ENCODE measurements at places on chromosomes 1 and 21.

- DNase-seq: no peak
Measured at GRCh38 chr21:29302359-29302875, 3.7 kb downstream of the BACH1 start.

GRCh38 chr1:229171934-229172333, 99.0 kb upstream of the RAB4A start:
- DNase-seq: no peak

GRCh38 chr1:92515796-92516201, 29.1 kb upstream of the GFI1 start:
- DNase-seq: no peak

DNA sequence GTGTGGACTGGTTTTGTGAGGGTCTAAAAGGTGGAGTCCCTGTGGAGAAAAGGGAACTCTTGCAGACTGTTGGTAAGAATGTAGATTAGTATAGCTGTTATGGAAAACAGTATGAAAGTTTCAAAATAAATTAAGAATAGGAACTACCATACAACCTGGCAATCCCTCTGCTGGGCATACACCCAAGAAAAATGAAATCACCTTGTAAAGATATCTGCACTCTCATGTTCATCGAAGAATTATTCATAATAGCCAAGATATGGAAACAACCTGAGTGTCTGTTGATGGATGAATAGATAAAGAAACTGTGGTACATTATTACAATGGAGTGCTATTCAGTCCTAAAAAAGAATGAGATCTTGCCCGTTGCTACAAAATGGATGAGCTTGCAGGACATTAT, 109.6 kb downstream of the TBX19 start:
- no peak for DNase-seq

GRCh38 chr1:192485692-192486436, 89.7 kb upstream of the RGS1 start:
- no peak for DNase-seq

- no peak for DNase-seq
Measured at GRCh38 chr1:39671433-39671792, 494 bp downstream of the NT5C1A start.

- no peak for DNase-seq
Measured at GRCh38 chr1:44244986-44245385, 31.7 kb downstream of the DMAP1 start.

GRCh38 chr21:44421901-44422840, 33.1 kb upstream of the LRRC3 start:
- DNase-seq: no peak

DNA sequence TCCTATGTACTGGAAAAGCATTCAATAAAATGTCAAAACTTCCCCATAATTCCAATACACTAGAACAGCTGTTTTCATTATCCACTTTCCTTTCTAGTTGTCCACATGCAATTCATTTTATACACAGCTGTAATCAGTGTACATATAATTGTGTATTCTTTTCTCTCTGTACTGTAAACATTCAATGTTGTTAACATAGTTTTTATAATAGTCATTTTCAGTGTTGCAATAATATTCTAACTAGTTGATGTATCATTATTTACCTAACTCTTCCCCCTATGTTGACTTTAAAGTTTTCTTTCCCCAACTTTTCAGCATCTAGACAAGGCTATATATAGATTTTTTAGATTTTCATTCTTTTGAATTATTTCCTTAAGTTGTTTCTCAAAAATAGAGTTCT, 44.4 kb downstream of the DIPK1A start:
- DNase-seq: no peak

- no peak for DNase-seq
Measured at GRCh38 chr1:14822493-14822892, 224.0 kb downstream of the KAZN start.

- no peak for DNase-seq
Measured at GRCh38 chr1:85976516-85977205, 179.9 kb downstream of the COL24A1 start.

DNA sequence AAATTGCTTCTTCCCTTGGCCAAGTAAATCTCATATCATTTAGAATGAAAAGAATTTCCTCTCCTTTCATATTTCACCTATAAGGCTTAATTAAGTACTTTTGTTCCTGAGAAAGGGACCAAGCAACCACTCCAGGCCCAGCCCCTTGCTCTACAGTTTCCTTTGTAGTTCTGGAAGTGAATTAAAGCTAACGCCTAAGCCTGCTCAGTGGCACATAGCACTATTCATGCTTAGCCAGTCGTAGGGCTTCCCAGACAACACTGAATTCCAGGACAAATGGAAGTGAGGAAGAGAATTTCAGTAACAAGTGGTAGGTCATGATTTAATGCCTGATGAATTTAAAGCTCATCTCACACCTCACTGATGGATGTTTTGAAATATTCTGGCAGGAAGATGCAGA, 73.3 kb downstream of the RPAP2 start:
- no peak for DNase-seq

DNA sequence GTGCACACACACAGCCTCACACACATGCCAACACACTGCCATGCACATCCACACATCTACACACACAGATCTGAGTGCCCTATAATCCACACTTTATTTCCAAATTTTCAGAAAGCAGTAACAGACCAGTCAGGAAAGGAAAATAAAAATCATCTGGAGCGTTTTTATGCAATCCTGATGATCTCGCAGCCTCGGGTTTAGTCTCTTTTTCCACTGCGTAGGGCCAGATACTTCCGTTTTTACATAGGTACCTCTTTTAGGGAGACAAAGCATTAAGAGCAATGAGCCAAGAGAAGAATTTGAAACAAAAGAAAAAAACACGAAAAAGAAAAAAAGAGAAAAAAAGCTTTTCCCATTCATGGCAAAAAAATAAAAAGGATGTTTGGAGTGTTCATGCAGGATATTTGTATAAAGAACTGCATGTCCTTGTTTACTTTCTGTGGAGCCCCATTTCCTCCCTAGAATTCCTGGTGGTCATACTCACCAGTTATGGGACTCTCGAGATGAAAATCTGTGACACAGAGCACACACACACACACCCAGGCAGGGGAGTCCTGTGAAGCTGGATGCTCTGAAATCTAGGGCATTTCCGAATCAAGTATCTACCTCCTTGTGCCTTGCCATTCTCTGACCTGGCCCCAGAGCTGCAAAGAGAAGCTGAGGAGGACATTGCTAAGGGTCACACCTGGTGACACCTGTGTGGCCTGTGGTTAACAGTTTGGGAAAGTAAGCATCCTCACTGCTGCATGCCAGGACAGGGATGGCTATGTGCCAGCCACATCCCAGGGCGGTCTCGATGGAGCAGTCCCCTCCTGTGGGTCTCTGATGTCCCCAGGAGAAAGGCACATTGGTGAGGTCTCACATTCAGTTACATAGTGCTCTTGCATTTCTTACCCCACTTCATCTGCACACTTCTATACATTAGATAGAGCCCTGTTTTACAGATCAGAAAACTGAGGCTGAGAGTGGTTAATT, 83.6 kb downstream of the RUNX1 start:
- no peak for DNase-seq

GRCh38 chr1:208189183-208189582, 55.0 kb downstream of the PLXNA2 start:
- peak; percentile 31 for DNase-seq

DNA sequence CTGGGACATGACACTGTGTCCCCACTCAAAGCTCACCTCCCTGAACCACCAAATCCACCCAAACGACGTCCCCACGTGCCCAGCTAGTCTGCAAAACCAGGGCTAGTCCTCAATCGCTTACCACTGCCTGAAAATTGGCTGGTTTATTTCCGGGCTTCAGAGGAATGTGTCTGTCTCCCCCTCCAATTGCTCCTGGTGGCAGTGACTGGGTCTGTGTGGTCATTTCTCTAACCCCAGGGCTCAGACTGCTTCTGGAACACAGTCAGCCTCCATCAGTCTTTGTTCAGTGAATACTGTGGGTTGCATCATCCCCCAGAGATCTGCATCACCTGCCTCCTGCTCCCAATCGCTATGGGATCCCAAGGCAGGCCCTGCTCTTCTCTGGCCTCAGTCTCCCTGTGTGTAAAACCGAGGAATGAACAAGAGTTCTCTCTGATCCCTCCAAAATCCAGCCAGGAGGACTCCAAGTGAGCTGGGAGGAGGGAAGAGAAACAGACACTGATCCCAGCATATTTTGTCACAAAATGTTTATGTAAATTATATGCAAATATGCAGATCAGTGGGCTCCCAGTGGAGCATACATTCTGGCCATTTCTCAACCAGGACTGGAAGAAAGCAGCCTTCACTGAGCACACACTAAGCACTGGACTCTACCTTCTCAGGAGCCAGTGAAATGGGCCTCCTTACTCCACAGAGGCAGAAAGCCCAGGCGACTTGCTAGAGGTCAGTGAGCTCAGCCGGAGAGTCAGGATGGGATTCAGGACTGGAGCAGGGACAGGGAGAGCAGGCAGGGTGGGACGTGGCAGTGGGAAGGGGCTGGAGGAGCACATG, 20.9 kb downstream of the SDC3 start:
- no peak for DNase-seq

DNA sequence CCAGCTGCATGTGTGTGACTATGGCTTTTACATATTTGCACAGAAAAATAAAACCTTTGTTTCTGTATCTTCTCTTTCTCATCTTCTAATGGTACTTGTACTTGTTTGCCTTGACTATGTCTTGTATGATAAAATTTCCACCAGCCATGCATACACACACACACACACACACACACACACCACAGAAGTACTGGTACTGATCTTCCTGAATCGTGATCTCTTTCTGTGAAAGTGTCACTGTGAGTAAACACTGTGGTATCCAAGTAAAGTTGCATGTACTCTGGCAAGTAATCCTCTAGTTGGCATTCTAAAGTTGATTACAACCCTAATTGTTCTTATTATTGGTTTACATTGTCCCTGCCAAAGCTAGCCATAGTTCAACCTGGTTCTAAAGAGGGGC, 176.7 kb downstream of the CRB1 start:
- DNase-seq: no peak

DNA sequence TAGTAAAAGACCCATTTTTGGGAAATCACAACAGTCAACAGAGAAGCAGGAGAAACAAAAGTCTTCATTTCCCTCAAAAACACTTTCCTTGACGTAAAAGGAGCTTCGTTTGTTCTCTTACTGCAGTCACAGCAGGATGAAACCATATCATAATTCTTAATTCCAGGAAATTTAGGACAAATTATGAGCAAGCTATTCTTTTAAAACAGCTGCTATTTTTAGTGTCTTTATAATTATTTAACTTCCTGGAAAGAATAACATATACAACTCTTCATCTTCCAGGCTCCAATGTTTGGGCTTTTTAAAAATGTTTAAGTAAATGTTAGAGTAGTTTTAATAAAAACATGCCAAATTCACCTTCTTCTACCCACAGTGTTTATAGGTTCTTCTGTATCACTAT, 563.5 kb downstream of the LTN1 start:
- no peak for DNase-seq

Data from Jurkat, Clone E6-1 (cell line).